ENCODE measurements at places on chromosomes 2 and 18.

GRCh38 chr2:151918308-151918707 is 90.1 kb upstream of the ARL5A start:
- DNase-seq = no peak

GRCh38 chr2:147759536-147759935 is 85.3 kb upstream of the ACVR2A start:
- no peak for DNase-seq

GRCh38 chr2:6017736-6018286 is 325.6 kb downstream of the SOX11 start:
- no peak for DNase-seq

DNA sequence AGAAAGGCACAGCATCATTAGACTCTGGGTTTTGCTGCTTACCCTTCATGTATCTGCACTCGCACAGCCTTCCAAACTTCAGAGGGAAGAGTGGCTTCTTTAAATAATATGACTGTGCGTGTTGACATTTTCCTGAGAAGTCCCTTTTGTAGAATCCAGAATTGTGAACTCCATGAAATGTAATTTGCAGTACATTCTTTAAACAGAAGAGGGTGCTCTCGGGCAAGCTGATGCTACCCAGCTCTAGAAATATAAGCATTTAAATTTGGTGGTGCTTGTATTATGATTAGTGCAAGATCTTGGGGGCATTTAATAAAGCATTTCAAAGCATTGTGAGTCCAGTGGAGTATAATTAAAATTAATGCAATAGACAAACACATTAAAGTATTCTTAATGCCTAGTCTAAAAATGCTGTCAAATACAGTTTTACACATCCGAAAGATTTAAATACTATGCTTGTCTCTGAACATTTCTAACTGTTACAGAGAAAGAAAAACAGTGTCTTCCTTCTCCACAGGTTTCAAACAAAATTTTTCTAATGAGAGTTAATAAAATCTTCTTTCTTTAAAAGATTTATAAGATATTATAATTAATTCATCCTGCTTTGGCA is 17.3 kb upstream of the GTF2A1L start:
- no peak for DNase-seq

GRCh38 chr2:31434911-31435310 is 20.4 kb upstream of the XDH start:
- DNase-seq = no peak

- no peak for DNase-seq
These were observed 133.0 kb downstream of the SLC8A1 start for GRCh38 chr2:40318921-40319320.

- no peak for DNase-seq
These were observed 423.3 kb downstream of the LRP1B start for GRCh38 chr2:141707486-141707885.

DNA sequence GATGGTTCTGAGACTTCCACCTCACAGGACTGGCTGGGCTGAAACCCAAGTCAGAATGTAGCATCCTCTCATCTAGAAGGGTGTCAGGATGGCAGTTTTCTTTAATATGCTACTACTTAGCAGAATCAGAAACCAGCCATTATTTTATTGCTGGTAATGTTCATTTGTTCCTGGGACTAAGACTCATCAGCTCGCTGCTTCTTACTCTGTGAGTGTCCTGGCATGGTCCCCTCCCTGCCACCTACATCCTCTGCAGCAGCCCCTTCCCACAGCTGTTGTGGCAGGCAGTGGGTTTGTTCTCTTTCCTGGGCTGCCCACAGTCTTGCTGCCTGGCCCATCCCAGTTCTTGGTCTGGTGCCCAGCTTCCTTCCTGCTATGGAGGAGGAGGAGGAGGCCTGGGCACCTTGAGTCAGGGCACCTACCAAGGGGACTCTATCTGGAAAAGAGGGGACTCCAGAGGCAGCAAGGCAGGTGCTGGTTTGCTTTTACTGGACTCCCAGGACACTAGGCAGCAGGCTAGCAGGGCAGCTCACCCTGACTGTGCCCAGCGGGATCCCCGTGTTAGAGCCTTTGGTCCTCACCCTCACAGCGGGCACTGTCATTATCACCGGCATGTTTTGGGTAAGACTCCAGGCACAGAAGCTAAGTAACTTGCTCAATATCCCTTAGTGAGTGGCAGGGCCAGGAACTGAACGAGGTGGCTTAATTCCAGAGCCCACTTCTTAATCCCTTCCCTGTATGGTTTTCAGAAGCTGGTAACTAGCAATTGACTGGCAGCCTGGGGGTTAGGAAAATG is 62.1 kb downstream of the LRRFIP1 start:
- DNase-seq = no peak

GRCh38 chr2:20515290-20516220 is 68.7 kb downstream of the RHOB start:
- DNase-seq = no peak

DNA sequence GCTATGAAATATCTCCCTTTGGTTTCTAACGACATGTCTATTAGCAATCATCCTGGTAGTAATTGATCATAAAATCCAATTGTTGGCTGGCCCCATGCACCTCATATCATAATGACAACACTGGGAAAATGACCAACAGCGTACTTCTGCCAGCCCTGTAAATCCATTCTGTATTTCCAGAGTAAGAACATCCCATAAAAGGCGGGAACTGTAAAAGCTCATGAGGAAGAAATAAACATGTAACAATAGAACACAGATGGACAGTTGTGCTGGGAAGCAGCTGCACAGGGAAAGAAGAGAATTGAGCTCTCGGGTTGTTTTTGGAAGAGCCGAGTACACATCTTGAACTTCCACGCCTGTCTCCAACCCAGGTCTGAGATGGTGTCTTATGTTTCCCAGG is 218.7 kb downstream of the CMPK2 start:
- DNase-seq = no peak

GRCh38 chr2:96715658-96716057 is 24.2 kb downstream of the LMAN2L start:
- DNase-seq = no peak

- DNase-seq = no peak
These were observed 2.5 kb downstream of the ATP9B start for GRCh38 chr18:79071503-79072210.

DNA sequence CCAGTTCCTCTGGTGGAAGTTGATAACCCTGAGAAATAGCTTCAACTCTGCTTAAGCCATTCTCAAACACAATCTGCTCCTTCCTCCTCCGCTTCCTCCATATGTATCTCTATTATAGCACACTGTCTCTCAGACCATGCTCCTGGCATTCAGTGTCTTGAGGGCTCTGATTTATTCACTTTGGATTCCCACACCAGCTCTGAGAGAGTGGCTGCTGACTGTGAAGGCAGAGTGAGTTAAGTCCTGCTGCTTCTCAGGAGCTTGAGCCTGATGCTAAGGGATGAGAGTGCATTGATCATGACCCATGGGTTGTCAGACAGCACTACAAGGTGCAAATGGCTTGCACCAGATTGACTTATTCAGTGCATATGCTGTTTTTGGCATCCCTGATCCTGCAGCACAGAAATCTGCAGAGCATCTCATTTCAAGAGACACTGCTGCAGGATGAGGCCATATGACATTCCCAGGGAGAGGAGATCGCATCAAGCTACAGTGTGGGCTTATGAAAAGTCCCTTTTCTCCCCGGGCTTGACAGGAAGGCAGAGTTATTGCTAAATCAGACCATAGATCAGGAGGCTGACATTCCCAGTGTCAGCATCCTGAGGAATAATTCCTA is 500.5 kb upstream of the RAB6C start:
- DNase-seq = no peak

DNA sequence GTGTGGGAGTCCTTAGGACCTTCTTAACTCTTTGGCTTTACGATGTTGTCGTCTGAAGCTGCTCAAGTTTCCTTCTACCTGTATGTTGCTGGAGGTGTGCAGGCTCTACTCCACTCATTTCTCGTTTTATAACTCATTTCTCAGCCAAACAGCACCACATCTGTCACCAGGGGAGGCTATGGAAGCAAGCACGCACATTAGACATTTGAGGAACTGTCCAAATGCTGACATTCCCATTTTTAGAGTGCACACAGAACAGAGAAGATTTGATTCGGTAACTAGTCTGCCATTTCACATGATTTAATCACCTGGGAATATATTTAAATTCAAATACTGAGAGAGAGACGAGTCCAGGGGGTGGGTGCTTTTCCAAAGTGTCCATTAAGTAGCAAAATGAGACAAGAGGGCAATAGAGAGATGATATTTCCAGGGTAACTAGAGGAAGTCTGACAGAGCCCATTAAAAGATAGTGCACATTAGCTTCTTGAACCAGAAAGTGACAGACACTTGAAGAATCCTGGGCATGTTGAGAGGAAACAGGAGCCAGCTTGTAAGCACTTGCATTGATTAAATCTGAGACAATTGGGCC is 793.3 kb downstream of the TDRD15 start:
- DNase-seq = no peak

GRCh38 chr18:67845035-67845434 is 328.5 kb upstream of the DSEL start:
- DNase-seq = no peak
